ENCODE measurements at places on chromosomes 11 and 22. TPM values are rescaled to one million over a fixed set of nuclear protein-coding genes. Genes with fewer than 3 reads are reported as not detected.

SSTR3 gene
- total RNA-seq: not detected

DNA sequence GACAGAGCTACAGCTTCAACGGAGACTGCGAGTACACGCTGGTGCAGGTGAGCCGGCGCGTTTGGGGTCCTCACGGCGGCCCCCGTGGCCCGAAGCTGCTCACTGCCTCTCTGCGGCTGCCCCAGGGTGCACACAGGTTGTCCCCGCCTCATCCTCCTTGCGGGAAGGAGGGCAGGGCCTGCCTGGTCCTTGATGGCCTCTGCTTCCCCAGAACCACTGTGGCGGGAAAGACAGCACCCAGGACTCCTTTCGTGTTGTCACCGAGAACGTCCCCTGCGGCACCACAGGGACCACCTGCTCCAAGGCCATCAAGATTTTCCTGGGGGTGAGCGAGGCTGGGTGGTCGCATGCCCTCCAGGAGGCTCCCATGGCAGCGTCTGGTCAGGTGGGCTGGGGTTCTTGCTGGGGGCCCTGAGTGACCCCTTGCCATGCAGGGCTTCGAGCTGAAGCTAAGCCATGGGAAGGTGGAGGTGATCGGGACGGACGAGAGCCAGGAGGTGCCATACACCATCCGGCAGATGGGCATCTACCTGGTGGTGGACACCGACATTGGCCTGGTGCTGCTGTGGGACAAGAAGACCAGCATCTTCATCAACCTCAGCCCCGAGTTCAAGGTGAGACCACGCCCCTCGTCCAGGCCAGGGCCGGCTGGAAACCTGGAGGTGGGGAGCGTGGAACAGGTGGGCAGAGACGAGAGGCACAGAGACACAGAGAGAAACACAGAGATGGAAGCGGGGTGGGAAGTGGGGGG, 19.4 kb downstream of the MUC5AC start:
- H3K27ac ChIP-seq: no peak overlapping the region
- no peak for DNase-seq
- 0 out of 2 replicates have a peak, but pooled peaks cover 4% of the 10 kb centered on the region for H3K27me3 ChIP-seq
- no peaks in the 10 kb centered on the region for H3K4me1 ChIP-seq
- no peak overlapping the region for H3K4me3 ChIP-seq
- no peaks in the 10 kb centered on the region for H3K36me3 ChIP-seq

DNA sequence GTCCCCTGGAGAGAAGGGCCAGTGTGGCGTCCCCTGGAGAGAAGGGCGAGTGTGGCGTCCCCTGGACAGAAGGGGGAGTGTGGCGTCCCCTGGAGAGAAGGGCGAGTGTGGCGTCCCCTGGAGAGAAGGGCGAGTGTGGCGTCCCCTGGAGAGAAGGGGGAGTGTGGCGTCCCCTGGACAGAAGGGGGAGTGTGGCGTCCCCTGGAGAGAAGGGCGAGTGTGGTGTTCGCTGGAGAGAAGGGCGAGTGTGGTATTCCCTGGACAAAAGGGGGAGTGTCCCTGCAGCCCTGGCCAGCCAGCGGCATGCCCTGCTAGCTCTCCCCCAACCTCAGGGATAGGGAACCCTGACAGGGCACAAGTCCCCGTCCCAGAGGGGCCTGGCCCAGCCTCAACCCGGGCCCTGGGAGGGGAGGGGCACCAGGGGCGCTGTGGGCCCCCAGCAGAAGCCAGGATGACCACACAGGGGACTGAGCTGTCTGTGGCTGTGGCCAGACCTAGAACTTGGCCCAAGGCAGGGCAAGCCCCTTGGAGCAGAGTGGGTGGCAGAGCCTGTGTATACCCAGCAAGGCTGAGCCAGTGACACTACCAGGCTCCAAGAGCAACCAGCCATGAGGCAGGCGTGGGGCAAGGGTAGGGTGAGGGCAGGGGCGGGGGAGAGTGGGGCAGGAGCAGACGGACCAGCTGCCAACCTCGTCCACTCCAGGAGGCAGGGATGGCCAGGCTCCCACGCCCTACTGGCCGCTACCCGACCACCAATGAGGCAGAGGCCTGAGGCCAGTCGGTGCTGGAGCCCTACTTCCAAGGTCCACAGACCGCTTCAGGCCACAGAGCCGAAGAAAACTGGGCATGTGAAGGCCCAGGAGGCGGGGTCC, 4.2 kb downstream of the HRAS start:
- no peak for DNase-seq
- no peaks in the 10 kb centered on the region for H3K36me3 ChIP-seq
- H3K4me3 ChIP-seq: no peak overlapping the region
- H3K4me1 ChIP-seq: no peaks in the 10 kb centered on the region
- H3K27ac ChIP-seq: no peak overlapping the region

DNA sequence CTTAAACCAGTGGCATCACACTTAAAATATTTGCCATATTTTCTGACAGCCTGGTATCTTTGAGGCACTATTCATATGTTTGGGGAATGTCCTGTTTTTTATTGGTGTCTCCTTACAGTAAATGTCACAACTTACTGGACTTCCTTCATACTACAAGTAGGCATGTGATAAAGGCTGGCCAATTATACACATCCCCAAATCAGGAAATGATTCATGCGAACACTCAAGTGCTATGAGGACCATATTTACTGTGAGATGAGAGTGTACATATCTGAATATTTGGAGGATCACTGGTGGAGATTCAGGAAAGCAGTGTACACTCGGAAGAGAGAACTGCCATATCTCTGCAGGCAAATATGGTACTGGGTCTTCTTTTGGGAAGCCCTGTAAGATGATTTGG, 913.8 kb upstream of the CHORDC1 start:
- no peak for DNase-seq
- no peaks in the 10 kb centered on the region for H3K27me3 ChIP-seq
- H3K36me3 ChIP-seq: no peaks in the 10 kb centered on the region
- H3K4me1 ChIP-seq: no peaks in the 10 kb centered on the region
- no peak overlapping the region for H3K27ac ChIP-seq
